Activated CD4-positive, alpha-beta memory T cell treated with anti-CD3 and anti-CD28 coated beads, Interleukin-2, amount 10 ng/mL, durations not matched to agents 7 days and 5 days (primary cell): ENCODE measurements at places on chromosomes 6 and 20. TPM values are rescaled to one million over a fixed set of nuclear protein-coding genes. Genes with fewer than 3 reads are reported as not detected.

- no peak for DNase-seq
These were observed 3.1 kb downstream of the TCF19 start for GRCh38 chr6:31161216-31162126.

DNA sequence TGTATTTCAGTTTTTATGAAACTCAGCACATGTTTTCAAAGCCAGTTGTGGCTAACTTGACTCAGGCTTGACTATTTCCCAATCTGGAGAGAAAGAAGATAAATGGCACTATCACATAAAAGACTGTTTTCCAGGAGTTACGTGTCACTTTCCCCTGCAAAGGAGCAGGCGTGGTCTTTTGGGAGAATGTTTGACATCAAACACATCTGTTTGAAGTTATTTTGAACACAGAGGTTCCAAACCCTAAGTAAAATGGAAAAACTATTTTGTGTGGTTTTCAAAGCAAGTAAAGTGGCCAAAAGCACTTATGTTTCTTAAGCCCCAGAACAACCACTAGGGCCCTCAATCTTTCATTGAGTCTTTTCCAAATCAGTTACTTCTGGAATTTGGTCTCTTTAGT is 89.7 kb downstream of the FOXF2 start:
- DNase-seq: no peak

DNA sequence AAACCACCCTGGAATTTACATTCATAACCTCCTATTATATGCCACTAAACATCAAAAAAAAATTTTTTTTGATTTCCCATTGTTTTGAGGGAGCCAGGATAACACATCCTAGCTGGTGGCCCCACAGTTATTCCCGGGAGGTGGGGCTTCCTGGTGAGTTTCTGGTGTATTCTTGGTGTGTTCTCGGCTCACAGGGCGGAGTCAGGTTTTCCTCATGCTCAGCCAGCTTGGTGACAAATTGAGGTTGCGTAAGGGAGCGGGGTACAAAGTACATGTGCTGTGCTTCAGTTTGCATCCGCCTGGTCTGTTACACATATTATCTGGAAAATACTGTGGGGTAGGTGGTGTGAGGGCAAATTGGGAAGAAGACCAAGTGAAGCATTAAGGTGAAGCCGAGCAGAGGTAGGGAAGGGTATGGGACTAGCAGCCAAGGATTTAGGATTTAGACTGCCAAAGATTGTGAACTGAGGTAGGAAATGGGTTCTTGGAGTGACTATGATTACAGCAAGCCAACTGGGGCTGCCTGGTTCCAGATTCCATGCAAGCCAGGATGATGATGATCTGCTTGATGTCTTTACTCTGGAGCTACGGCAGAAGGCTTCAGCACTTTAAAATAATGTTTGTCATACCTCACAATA is 46.2 kb upstream of the EEF1A1 start:
- DNase-seq: no peak

DNA sequence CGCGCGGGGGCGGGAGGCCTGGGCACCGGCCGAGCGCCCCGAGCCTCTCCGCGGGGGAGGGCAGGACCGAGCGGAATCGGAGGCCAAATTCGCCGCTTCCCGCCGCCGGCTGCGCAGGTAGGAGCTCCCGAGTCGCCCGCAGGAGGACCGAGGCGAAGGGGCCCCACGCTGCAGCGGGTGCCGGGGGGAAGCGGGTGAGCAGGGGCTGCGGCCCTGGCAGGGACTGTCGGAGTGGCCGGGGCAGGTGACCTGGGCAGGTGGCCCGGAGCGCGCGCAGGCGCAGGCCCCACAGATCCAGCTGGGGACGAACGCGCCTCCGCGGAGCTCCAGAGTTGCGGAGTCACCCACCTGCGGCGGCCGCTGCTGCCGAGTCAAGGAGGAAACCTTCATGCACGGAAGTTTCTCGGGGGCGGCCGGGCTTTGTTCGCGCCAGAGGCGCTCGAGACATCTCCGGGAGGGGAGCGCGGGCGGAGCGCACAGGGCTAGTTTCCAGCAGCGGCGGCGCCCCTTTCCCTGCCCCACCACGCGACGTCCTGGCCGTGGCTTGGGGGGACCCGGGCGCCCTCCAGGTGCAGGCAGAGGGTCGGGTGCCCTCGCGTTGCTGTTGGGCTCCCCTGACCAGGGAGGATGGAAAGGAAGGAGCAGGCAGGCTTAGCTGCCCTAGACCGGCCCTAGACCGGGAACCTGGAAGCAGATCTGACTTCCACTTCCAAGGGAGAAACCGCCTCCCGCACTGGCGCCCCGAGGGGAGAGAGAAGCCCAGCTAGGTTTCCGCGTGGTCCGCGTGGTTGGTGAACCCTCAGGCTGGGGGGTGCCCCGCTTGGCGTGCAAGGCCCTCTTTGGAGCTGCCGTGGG is 590 bp downstream of the SLCO4A1 start:
- DNase-seq: peak; percentile 64

DNA sequence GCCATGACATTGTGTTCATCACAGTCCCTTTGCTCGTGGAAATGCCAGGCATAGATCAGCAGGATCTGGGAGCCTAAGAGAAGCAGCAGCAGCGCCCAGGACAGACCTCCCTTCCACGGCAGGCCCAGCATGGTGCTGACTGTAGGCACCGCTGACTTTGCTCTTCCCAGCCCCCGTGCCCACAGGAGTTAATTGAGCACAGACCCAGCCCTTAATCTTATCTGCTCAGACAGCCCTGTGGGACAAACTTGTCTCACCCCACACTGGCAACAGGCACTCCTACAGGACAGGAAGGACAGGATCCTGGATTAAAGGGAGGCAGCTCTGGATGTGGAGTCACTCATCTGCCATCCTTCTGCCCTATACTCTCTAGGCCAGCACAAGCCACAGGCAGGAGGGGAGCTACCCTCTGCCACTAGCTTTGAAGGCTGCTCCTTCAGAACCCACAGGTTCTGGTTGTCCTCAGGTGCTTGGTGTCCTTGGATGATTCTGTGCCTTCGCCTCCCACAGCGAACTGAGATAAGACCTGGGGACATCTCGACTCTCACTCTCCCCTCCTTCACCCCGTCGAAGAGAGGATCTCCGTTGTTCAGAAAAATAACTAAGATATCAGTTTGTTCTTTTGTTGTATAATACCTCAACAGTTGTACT is at the start of gene CST9L:
CST9L (minus strand) TSS at position 165 of the 651 bp plus-strand sequence; CDS start at position 131, 34 bp downstream.
- no peak for DNase-seq

GRCh38 chr20:1327827-1328679 is 886 bp downstream of the SDCBP2 start:
- peak; percentile 12 for DNase-seq

- peak; percentile 60 for DNase-seq
These were observed 57.4 kb upstream of the EDN3 start for GRCh38 chr20:59242714-59243626.

GRCh38 chr6:84733889-84734288 is 30.5 kb downstream of the TBX18 start:
- DNase-seq: no peak

DNA sequence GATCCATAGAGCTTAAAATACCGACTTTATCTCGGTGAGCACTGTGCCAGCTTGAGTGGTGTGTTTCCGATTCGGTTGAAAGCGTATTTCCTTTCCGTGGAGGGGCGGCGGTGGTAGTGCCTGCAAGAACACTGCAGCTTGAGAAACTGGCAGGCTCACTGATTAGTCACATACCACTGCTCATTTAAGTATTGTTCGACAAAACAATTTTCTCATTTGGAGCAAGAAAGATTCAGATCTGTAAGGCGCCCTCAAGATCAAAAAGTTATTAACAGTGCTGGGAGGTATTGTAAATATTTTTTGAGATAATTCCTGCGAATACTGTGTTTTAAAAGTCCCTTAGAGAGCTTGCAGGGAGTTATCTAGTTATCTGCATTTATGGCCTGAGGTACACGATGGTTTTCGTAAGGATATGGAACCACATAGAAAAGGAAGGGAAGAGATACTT is 1.3 kb downstream of the MAPK14 start:
- peak; percentile 80 for DNase-seq

DNA sequence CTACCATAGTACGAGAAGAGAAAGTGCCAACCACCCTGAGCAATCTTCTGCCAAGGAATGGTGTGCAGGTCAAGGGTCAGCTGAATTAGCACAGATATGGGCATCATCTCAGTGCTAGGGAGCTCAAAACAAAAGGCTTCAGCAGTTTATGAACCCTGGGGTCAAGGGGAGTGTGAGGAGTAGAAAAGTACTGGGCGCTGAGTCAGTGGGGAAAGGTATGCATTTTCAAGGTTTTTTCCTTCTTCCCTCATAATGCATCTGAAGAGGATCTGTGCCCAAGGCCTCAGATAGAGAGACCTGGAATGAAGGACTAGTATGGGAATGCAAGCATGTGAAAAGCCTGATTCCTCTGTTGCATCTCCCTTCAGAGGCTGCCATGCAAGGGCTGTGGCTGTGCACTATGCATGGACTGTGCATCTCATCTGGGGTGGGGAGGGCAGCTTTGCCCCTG is 81.7 kb downstream of the PERP start:
- no peak for DNase-seq

DNA sequence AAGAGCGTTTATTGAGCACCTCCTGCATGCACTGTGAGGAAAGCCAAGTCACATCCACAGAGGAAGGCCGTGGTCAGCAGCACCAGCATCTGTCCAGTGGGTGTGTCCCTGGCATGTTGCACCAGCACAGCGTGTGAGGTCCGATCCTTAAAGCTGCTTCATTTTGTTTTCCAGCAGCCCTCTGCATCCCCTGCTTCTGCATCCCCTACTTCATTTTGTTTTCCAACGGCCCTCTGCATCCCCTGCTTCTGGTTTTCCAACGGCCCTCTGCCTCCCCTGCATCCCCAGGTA is 147.8 kb downstream of the SYCP2 start:
- DNase-seq: no peak

DNA sequence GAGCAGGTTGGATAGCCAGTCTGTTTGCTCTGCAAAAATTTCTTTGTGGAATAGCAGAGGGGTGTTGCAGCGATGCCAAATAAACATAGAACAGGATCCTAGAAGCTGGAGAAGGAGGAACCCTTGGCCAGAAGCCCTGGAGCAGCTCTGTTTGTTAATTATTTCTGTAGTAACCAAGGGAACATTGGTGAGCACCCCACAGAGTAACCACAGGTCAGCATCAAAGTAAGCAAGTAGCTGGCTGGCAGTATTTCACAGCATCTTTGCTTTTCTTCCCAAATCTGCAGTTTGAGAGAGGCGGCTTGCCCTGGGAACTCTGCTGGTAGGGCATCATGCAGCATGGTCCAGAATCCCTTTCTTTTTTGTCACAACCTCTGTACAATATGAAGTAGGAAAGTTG is 12.7 kb upstream of the APMAP start:
- no peak for DNase-seq

DNA sequence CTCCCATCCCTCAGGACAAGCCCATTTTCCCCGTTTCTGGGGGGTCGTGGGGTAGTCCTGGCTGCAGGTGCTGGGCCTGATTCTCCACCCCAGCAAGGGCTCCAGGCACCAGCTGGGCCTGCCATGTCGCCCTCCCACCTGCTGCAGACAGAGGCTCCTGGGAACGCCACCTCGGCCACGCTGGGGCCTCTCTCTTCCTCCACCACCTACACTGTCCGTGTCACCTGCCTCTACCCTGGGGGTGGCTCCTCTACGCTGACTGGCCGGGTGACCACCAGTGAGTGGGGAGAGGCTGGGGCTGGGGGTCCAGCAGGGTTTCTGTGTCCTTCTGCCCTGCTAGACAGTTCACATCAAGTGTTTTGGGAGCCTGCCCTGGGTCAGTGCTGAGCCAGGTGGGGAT is 19.3 kb downstream of the COL20A1 start:
- DNase-seq: no peak

DNA sequence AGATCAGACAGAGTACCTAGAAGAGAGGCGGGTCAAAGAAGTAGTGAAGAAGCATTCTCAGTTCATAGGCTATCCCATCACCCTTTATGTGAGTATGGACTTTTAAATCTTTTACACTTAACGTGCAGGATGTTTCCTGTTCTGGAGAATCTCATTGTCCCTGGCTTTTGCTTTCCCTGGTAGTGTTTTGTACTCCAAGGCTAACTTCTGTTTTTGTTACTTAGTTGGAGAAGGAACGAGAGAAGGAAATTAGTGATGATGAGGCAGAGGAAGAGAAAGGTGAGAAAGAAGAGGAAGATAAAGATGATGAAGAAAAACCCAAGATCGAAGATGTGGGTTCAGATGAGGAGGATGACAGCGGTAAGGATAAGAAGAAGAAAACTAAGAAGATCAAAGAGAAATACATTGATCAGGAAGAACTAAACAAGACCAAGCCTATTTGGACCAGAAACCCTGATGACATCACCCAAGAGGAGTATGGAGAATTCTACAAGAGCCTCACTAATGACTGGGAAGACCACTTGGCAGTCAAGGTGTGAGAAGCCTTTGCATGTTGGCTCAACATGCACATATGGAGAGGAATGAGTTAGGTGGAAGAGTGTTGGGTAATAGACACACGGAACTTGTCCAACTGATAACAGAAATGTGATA is 3.3 kb downstream of the HSP90AB1 start:
- DNase-seq: no peak

DNA sequence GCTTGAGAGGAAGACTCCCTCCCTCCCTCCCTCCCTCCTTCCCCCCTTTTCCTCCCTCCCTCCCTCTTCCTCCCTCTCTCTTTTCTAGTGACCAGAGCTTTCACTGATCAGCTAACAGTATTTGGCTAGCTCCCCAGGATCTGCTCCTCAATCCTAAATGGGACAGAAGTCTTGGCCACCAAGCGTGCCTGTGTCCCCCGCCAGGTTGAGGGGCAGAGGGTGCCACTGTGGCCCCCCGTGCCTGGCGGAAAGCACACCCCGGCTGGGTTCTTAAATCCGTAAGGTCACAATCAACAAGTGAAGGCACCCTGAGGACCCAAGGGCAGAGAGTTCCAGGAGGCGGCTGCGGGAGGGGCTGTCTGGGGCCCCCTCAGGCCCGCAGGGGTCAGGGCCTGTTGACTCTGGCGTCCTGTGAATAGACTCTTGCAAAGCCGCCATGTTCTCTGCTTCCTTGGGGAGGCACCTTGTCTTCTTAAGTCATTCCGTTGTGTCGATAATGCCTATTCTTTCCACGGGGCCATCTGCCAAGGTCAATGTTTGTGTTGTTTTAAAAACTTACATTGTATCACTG is 38.9 kb upstream of the STX16 start:
- no peak for DNase-seq

- no peak for DNase-seq
These were observed 38.9 kb upstream of the NKX2-4 start for GRCh38 chr20:21436205-21436604.

The FLRT3 gene
- not detected for total RNA-seq

The PIGT gene
- 53.0 TPM for total RNA-seq

The STMND1 gene
- total RNA-seq: not detected
